ENCODE measurements at places on chromosomes 7 and 10. TPM values are rescaled to one million over a fixed set of nuclear protein-coding genes. Genes with fewer than 3 reads are reported as not detected.

MACROH2A2 gene
- 1.6 TPM for total RNA-seq

DNA sequence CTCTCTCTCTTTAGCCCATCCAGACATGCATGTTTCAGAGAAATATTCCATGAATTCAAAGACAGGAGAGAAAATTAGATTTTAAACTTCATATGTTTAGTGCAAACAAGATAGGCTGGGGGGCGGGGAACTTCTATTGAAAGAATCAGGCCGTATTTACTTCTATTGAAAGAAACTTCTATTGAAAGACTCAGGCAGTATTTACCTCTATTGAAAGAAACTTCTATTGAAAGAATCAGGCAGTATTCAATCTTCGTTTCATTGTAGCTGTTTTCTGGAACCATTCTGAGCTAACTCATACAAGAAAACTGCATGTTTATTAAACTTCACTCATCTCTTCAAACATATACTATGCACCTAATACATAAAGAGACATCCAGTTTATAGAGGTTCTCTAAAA, 123.1 kb downstream of the TYW1B start:
- no peak for DNase-seq

- DNase-seq: peak; percentile 39
Measured at GRCh38 chr10:23314835-23315239, 29.8 kb downstream of the C10orf67 start.

GRCh38 chr7:130385600-130386066, 5.3 kb downstream of the CPA1 start:
- no peak for DNase-seq

MALRD1 gene
- 0.75 TPM for total RNA-seq

DNA sequence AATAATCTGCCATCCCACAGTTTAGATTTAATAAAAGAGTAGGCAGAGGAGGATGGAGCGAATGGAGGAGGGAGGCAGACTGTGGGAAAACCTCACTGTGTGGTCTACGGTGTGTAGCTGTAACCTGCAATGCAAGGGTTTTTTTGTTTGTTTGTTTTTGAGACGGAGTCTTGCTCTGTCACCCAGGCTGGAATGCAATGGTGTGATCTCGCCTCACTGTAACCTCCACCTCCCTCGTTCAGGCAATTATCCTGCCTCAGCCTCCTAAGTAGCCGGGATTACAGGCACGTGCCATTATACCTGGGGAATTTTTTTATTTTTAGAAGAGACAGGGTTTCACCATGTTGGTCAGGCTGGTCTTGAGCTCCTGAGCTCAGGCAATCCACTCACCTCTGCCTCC, 184.6 kb upstream of the PLXNA4 start:
- no peak for DNase-seq

AGAP3 gene
- total RNA-seq: 62.7 TPM

DNA sequence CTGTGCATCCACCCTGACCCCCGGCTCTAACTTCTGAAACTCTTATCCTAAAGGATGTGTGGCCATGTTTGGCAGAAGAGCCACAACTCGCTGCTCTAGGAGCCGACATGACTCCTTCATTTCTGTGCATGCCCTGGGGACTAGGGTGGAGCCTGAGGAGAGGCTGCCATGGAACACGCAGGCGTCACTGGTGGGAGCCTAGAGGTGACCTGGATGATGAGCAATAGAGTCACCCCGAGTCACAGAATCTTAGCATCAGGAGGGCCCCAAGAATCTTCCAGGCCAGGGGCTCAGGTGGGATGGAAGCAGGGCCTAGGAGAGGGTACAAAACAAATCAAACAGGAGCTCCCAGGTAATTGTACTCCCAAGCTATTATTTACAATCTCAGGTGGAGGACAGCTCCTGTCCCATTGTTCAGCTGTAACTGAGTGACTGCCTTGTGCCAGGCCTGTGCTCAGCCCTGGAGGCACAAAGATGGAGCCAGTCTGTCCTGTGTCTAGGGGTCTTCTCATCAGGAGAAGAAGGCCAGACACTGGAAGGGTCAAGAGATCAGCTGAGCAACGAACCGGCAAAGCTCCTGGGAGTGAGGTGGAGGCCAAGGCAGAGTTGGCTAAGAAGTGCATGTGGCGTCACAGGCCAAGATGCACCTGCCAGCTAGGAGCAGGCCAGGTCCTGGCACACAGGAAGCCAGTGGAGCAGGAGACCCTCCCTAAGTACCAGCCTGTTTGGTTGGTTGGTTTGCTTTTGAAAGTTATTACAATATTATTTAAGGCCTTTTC, 5.8 kb upstream of the ZNF22 start:
- DNase-seq: no peak

DNA sequence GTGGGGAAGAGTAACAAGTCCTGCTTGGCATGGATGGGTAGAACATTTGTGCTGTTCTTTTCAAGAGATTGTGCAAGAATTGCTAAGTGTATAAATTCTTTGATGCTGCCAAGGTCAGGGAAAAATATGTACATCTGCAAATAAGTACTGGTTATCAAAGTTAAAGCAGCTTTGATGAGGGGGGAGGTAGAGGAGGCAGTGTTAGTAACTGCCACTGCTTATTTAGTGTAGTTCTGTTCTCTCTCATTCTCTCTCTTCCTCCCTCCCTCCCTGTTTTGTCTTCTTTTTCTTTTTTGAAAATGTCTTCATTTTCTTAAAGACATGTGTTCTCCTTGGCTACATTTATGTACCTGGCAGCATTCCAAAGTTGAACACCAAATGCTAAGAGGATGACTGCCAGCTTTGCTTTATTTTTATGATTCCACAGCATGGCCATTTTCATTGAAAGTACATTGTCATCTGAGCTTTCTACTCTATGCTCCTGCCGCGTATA, 18.6 kb downstream of the CACNB2 start:
- no peak for DNase-seq

DNA sequence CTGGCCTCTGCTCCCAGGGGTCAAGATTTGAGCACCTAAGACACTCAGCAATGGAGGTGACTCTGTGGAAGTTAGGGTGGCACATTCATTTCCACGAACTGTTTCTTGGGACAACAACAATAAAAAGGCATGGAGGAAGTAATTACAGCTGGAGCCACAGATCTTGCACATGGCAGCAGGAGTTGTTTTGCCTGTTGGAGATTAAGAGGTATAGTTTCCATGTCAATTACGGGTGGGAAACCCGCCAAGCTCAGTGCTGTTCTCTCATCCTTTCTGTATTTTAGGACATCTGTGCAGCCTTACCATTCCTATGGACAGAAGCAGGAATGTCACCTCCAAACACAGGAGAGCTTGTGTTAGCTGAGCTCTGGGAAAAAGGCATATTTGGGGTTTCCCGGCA, 201.2 kb downstream of the SNX10 start:
- peak; percentile 38 for DNase-seq

ZNF804B gene
- total RNA-seq: not detected

- no peak for DNase-seq
Measured at GRCh38 chr7:54326592-54327167, 215.5 kb upstream of the VSTM2A start.

DNA sequence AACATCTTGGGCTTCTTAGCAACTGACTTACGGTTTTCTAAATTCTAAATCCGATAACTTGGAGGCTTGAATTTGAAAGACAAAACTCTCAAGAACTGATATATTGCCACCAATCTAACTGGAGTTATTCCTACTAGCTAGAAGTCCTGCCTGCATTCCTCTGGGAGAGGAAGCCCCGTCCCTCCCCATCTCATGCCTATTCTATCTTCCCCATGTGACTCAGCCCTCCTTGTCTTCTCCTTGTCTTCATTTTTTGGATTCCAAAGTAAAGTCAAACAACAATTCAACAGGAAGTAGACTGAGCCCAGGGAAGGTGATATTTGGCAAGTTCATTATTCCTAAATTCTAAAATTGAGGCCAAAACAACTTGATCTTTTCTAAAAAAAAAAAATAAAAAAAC, 587.7 kb downstream of the KCNMA1 start:
- no peak for DNase-seq

DNA sequence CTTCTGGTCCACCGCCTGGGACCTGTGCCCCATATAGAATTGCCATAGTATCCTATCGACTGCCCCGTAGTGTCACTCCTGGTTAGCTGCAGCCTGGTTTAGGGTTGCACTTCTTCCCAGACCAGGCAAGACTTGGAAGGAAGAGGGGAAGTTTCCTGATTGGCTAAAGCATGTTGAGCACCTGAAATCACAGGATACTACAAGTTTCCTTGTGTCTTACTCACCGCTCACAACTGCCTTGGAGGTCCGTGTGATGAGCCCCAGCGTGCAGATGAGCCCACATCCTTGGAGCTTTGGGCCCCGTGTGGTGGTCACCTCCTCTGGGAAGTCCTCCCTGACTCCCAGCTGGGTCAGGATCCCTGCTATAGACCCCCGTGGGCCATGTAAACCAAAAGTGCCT, 73.9 kb upstream of the GTF2I start:
- DNase-seq: no peak

MYH16 gene
- not detected for total RNA-seq

DNA sequence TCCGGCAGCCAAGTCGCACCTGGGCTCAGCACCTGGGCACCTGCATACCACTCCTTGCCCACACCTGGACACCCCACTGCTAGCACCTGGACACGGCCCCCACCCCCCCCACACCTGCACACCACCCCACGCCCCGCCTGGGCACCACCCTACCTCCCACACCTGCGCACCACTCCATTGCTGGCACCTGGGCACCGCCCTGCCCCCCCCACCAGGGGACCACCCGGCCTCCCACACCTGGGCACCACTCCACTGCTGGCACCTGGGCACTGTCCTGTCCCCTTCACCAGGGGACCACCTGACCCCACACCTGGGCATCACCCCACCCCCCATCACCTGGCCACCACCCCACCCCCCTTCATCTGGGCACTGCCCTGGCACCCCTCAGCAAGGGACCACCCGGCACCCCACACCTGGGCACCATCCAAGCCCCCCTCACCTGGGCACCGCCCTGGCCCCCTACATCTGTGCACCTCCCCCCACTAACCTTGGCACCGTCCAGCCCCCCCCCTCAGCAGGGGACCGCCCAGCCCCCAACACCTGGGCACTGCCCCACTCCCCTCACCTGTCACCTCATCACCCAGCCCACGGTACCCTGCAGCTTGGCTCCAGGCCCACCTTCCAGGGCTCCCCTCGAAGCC, 33.8 kb upstream of the RNF32 start:
- DNase-seq: no peak

ZNF33A gene
- 18.3 TPM for total RNA-seq

DNA sequence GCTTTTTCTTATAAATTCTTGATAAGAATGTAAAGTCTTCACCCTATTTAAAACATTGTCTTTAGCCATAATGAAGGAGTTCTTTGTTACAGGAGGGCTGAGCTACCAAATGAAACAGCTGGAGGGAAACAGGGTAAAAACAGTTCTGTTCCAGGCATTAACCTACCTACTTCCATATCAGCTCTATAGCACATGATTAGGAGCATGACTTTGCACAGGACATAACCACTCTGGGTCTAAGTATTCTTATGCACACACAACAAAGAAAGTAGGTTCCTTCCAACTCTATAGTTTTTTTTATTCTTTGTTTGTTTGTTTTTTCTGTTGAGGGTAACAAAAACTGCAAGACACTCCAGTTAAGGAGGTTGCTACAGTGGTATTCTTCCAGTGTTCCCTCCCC, 52.7 kb downstream of the SCIN start:
- no peak for DNase-seq

ZNF425 gene
- total RNA-seq: 1.8 TPM

Data from transverse colon (tissue), 4 donors.